ENCODE measurements at places on chromosomes 12 and 14.

DNA sequence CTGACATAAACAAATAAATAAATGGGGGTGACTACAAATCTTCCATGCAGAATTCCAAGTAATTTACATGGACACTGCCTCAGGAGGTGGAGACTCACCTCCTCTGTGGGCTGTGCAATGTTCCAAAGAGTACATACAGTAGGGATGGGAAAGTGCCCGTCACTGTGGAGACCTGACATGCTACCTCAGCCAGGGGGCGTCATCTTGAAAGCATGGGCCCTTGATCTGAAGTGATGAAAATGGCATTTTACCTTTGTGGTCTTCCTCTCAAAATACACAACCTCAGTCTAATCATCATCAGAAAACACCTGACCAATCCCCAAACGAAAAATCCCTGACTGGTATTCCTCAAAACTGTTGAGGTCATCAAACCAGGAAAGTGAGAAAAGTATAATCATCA lies 48.4 kb downstream of the ANAPC7 start:
- no peak for DNase-seq

- no peak for DNase-seq
These were observed 119.7 kb upstream of the LRIG3 start for GRCh38 chr12:59040043-59040442.

GRCh38 chr12:74732164-74732784 lies 194.6 kb downstream of the ATXN7L3B start:
- DNase-seq, result no peak

GRCh38 chr12:42180990-42181596 lies 36.4 kb upstream of the GXYLT1 start:
- no peak for DNase-seq

DNA sequence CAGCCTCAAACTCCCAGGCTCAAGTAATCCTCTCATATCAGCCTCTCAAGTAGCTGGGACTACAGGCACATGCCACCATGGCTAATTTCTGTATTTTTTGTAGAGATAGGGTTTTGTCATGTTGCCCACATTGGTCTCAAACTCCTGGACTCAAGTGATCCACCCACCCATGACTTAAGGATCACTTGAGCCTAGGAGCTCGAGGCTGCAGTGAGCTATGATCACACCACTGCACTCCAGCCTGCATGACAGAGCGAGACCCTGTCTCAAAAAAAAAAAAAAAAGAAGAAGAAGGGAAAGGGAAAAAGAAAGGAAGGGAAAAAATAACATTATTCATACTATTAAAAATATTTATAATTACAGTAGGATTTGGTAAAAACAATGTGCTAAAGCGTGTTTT lies 19.2 kb downstream of the EPS8 start:
- no peak for DNase-seq

GRCh38 chr14:74333909-74334308 lies 14.4 kb upstream of the VRTN start:
- no peak for DNase-seq

DNA sequence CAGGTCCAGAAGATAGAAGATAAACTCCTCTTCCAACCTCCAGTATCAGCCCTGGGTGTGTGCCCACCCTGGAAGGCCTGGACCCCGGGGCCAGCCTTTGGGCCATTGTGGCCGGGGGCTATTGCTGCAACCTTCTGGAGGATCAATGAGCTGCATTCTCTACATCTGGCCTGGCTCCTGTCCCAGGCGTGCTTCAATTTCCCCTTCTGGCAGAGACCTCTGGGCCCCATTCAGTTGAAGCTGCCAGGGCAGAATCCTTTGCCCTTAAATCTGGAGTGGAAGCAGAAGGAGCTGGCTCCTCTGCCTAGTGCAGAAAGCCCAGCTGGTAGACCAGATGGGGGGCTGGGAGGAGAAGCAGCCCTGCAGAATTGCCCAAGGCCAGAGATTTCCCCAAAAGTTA lies 10.0 kb downstream of the NYNRIN start:
- DNase-seq, result no peak

DNA sequence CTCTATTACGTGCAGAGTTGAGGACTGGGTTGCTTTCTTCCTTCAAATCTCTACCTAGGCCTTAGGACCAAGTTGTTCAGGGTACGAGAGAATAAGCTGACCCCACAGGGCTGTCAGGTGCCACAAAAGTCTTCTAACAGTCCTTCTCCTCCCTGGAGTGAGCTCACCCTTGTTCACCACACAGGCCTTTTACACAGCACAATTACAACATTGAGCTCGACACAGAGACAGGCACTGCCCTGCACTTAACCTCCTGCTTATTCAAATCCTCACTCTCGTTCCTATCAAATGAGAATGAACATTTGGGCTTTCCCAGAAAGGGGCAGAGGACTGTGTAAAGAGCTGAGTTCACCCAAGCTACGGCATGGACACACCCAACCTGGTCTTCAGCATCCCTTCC lies 2.4 kb downstream of the GALNT6 start:
- no peak for DNase-seq

GRCh38 chr12:30329281-30329680 lies 366.4 kb downstream of the IPO8 start:
- DNase-seq, result no peak

- no peak for DNase-seq
These were observed 405.7 kb downstream of the RAD51B start for GRCh38 chr14:68225321-68225720.

GRCh38 chr12:10065241-10065640 lies 33.5 kb downstream of the CLEC1A start:
- DNase-seq, result no peak

DNA sequence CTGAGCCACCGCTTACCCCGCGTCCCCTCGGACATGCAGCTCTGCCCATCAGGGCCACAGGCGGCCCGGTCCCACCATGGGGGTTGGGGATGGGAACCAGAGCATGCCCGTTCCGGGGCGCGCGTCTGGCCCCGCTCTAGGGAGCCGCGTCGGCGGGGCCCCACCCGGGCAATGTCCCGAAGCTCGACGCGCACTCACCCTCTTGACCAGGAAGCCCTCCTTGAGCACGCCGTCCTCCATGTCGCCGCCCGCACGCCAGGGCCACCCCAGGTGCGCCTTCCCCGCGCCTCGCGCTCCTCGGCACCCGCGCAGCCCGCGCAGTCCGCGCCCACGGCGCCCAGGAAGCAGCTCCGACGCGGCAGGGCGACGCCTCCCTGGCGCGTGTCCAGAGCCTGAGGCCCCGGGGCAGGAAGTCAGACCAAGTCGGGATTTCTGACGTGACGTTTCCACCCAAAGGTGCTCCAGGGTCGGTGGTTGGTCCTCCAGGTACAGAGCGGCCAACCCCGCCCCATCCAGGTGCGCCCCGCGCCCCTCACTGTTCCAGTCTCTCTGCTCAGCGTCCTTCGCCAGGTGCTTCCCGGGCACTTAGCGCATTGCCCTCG lies at the start of gene PLEK2:
Gene PLEK2, minus strand, starts transcription at position 346 of the 602 bp plus-strand sequence. Its CDS starts 106 bp downstream, at position 240.
- peak; percentile 15 for DNase-seq

GRCh38 chr12:102406033-102406584 lies 74.3 kb downstream of the IGF1 start:
- DNase-seq, result no peak

- DNase-seq, result no peak
These were observed 496.9 kb upstream of the TMEM132C start for GRCh38 chr12:127770118-127770517.

DNA sequence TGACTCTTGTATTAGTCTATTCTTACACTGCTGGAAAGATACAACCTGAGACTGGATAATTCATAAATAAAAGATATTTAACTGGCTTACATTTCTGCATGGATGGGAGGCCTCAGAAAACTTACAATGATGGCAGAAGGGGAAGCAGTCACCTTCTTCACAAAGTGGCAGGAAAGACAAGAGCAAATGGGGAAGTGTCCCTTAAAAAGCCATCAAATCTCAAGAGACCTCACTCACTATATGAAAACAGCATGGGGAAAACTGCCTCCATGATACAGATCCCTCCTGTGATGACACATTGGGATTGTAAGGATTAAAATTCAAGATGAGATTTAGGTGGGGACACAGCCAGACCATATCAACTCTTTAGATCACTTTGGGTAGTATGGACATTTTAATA lies 83.7 kb downstream of the TMTC3 start:
- no peak for DNase-seq

DNA sequence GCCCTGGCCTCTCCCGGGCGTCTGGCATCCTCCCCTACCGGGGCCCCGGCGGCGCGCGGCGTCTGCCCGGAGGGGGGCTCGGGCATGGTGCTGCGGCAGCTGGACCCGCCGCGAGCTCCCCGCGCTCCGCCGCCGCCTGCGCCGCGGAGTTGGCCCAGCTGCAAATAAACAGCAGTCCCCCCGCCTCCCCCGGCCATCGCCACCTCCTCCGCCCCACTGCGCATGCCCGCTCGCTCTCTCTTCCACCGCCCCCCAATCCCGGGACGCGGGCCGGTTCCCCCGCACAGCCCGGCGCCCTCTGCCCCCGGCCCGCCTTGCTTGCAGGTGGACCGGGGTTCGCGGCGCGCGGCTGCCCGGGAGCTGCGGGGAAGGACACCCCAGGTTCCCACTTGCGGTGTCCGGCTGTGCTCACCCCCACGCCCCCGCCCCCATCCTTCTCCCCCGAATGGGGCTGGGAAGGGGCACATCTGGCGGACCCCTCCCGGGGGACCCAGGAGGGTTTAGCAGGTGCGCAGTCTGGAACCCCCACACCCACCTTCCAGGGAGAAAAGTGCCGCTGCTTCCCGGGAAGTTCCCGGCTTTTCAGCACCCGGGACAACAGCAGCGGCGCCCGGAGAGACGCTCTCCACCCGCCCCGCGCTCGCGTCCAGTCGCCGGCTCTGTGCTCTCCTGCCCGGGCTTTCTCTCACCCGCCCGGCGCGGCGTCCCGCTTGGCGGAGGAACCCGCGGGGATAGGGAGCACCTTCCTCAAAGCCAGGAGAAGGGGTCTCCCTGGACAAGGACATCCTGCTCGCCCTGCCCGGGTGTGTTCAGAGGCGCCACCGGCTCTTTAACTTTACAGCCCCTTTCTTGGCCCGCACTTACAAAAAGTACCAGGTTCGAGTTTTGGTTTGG lies at the start of gene TMTC1:
Gene TMTC1, minus strand, starts transcription at position 170 of the 894 bp plus-strand sequence. CDS start 191 bp downstream, outside the sequence.
- no peak for DNase-seq

- no peak for DNase-seq
These were observed 22.3 kb downstream of the FBLN5 start for GRCh38 chr14:91925001-91925726.

DNA sequence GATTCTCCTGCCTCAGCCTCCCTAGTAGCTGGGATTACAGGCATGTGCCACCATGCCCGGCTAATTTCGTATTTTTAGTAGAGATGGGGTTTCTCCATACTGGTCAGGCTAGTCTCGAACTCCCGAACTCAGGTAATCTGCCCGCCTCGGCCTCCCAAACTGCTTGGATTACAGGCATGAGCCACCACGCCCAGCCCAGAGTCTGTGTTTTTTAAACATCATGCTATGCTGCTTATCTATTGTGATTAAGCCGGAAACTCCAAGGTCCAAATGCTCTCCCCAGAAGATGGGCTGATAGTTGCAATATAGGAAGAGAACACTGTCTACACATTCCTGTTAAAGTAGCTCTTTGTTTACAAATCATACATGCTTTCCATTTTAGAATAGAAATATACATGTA lies 30.5 kb upstream of the MAX start:
- no peak for DNase-seq

DNA sequence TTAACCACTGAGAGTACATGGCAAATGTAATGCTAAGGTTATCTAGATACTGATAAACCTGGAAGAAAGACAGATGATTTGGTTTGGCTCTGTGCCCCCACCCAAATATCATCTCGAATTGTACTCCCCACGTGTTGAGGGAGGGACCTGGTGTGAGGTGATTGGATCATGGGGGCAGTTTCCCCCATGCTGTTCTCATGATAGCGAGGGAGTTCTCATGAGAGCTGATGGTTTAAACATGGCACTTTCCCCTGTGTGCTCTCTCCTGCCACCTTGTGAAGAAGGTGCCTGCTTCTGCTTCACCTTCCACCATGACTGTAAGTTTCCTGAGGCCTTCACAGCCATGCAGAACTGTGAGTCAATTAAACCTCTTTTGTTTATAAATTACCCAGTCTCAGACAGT lies 14.2 kb downstream of the NOXRED1 start:
- DNase-seq, result no peak

GRCh38 chr12:4738541-4738940 lies 18.3 kb downstream of the GALNT8 start:
- no peak for DNase-seq

DNA sequence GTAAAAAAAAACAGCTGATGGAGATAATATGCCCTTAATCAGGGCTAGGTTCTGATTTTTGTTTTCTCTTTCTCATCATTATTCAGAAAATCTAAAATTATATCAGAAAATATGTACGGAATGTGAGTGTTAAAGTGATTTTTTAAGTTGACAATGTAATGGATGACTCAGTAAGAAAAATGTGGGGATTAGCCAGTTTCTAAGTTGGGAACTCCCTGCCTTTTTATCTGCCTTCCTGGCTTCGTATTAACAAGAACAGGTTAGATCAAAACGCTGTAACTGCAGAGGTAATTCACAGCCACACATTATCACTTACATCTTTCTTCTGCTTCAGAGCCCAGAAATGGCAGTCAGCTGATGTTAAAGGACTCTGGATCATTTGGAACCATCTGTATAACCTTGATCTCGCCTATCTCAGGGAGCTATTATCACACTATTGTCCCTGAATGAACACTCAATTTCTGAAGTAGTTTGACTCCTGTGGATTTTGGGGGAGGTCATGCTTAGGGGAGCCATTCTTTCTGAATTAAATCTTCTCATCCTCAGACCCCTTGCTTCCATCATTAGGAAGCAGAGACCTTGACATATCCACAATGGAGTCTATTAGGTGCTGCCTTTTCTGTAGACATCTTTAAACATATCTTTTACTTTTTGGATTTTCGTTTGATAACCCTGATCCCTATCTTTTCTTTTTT lies 135.7 kb upstream of the SLC16A7 start:
- DNase-seq, result no peak

All from T-helper 2 cell (primary cell).